Chondrocyte (in vitro differentiated cells): ENCODE measurements at places on chromosomes 2 and 18. TPM values are rescaled to one million over a fixed set of nuclear protein-coding genes. Genes with fewer than 3 reads are reported as not detected.

DNA sequence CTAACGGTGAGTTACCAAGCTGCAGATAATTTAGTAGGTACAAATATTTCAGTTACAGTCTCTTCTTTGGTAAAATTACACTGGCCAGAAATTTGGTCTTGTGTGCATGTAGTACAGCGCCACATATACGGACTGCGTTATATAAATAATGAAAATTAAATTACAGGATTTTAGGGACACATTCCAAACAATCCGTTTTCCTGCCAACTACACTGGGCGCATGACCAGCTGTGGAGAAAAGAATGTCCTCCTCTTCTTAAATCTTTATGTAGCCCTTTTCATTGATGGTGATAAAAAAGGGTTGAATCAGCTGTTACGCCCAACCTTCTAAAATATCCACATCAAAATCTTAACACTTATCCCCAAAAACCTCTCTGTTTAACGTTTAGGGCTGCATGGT is 37.5 kb downstream of the TCF4 start:
- peaks cover 3% of the 10 kb centered on the region for H3K36me3 ChIP-seq
- no peak overlapping the region for H3K4me3 ChIP-seq
- no peak for DNase-seq
- H3K27me3 ChIP-seq: no peaks in the 10 kb centered on the region
- no peak overlapping the region for H3K27ac ChIP-seq

GRCh38 chr18:41870191-41870590 is 84.8 kb upstream of the PIK3C3 start:
- no peak overlapping the region for H3K4me3 ChIP-seq
- peaks cover 16% of the 10 kb centered on the region for H3K4me1 ChIP-seq
- no peaks in the 10 kb centered on the region for H3K27me3 ChIP-seq
- H3K36me3 ChIP-seq: no peaks in the 10 kb centered on the region
- H3K27ac ChIP-seq: no peak overlapping the region
- no peak for DNase-seq

GRCh38 chr2:238930216-238930615 is 82.3 kb downstream of the TWIST2 start:
- peaks cover 11% of the 10 kb centered on the region for H3K4me1 ChIP-seq
- H3K27ac ChIP-seq: no peak overlapping the region
- H3K27me3 ChIP-seq: peaks cover 22% of the 10 kb centered on the region

- no peak for DNase-seq
- H3K36me3 ChIP-seq: no peaks in the 10 kb centered on the region
- peaks cover 29% of the 10 kb centered on the region for H3K4me1 ChIP-seq
- H3K27me3 ChIP-seq: peaks cover 33% of the 10 kb centered on the region
- H3K27ac ChIP-seq: no peak overlapping the region
Measured at GRCh38 chr2:10720306-10720705, 1.1 kb upstream of the ATP6V1C2 start.

DNA sequence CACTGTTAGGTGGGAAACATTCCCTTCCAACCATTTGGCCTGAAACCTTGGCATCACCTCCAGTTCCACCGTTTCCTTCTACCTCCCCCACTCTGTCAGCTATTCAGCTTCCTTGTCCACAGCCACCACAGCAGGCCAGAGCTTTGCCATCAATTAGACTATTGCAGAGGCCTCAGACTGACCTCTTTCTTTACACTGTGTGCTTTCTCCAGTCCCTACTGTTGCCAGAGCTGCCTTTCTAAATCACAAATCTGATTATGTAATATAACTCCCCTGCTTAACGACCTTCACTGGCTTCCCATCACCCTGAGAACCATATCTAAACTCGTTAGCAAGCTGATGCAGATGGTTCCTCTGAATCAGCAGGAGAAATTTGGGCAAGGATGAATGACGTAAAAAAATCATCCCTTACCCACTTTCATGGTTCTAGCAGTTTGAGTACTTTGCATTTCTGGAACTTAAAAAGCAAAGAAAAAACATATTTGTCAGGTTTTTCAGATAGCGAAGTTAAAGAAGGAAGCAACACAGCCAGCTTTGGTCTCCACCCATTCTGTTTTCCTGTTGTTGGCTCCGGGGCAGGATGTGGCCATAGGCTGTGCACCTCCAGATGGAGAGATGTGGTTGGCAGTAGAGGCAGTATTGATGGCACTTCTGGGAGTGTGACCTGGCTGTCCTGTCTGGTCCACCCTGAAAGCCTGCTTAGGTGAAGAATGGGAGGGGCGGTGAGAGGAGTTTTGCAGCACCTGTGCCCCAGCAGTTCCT is 422.1 kb downstream of the PARD3B start:
- no peak overlapping the region for H3K4me3 ChIP-seq
- DNase-seq: no peak
- no peak overlapping the region for H3K27ac ChIP-seq
- no peaks in the 10 kb centered on the region for H3K27me3 ChIP-seq
- H3K36me3 ChIP-seq: no peaks in the 10 kb centered on the region

GRCh38 chr2:23661276-23662050 is 265.5 kb downstream of the ATAD2B start:
- H3K4me1 ChIP-seq: no peaks in the 10 kb centered on the region
- DNase-seq: no peak
- no peaks in the 10 kb centered on the region for H3K27me3 ChIP-seq
- no peak overlapping the region for H3K4me3 ChIP-seq

DNA sequence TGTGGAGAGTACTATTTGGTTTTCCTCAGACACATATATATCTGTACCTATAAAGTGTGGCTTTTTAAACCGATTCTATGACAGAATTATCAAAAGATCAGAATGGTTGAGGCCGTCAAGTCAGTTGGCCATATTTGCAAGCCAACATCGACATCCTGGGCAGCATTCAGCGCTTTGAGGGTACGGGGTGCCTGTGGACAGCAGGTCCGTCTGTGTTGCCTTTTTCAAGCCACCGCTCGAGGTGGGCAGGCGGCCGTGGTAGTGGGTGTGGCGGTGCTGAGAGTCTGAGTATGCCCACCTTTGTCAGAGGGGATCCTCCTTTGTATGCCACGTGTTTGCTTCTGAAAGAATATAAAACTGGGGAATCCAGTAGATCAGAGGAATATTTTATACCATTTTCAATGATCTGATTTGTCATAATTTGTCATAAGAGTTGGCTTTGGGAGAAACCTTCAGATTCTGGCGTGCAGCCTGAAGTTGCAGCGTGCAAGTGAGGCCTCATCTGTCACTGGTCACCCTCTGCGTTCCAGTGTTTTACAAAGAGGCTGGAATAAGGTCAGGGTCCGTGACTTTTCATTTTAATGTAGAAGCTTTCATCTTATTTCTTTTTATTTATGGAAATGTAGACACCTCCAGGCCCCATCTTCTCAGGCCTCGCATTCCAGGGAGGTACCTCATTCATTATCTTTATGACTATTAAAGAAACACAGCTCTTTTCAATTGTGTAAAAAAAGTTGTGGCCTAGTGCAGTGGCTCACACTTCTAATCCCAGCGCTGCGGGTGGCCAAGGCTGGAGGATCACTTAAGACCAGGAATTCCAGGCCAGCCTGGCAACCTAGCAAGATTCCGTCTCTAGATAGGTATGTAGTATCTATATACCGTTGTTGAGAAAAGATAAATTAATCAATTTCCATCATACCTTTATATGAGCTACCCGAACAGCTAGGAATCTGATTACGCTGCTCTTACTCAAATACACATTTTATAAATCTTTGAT is 37.8 kb upstream of the RBM44 start:
- H3K4me3 ChIP-seq: no peak overlapping the region
- no peak overlapping the region for H3K27ac ChIP-seq
- H3K4me1 ChIP-seq: peaks cover 1% of the 10 kb centered on the region
- H3K36me3 ChIP-seq: peaks cover 44% of the 10 kb centered on the region
- no peaks in the 10 kb centered on the region for H3K27me3 ChIP-seq
- no peak for DNase-seq

DNA sequence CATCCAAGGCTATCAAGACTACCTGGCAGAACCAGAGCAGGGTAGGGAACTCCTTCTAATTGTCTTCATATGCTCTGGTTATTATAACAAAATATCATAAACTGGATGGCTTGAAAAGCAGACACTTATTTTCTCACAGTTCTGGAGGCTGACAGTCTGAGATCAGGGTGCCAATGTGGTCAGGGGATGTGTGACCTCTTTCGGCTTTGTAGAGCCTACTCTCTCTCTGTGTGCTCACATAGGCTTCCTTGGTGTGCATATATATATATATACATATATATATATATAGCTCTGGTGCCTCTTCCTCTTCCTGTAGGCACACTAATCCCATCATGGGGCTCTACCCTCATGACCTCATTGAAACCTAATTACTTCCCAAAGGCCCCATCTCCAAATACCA is 101.6 kb downstream of the ARL6IP6 start:
- no peaks in the 10 kb centered on the region for H3K36me3 ChIP-seq
- H3K4me1 ChIP-seq: no peaks in the 10 kb centered on the region
- no peak overlapping the region for H3K4me3 ChIP-seq
- no peak for DNase-seq
- H3K27me3 ChIP-seq: peaks cover 3% of the 10 kb centered on the region
- no peak overlapping the region for H3K27ac ChIP-seq

- H3K4me3 ChIP-seq: no peak overlapping the region
- peaks cover 1% of the 10 kb centered on the region for H3K27me3 ChIP-seq
- no peaks in the 10 kb centered on the region for H3K36me3 ChIP-seq
- no peak for DNase-seq
Measured at GRCh38 chr2:12169721-12170120, 423.3 kb downstream of the LPIN1 start.

- peaks cover 5% of the 10 kb centered on the region for H3K4me1 ChIP-seq
- H3K36me3 ChIP-seq: no peaks in the 10 kb centered on the region
- H3K27me3 ChIP-seq: peaks cover 18% of the 10 kb centered on the region
- H3K27ac ChIP-seq: no peak overlapping the region
- no peak for DNase-seq
Measured at GRCh38 chr2:135005753-135006152, 41.5 kb downstream of the MAP3K19 start.

DNA sequence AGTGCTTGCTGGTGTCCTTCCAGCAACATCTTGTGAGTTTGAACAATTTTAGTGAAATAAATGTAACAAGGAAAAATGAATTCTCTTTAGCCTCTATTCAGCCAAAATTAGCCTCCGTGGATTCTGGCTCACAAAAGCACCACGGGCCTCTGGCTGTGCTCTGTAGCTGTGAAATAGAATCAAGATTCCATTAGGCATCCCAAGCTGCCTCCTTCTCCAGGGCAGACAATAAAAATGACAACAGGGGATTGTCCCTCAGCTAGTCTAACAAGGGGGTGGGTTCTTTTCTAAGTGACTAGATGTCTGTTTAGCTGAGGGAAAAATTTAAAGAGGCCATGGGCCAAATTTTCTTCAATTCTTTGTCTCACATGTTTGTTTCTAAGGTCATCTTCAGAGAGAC is 254.7 kb upstream of the FIGN start:
- no peaks in the 10 kb centered on the region for H3K36me3 ChIP-seq
- H3K4me1 ChIP-seq: no peaks in the 10 kb centered on the region
- no peaks in the 10 kb centered on the region for H3K27me3 ChIP-seq
- no peak overlapping the region for H3K27ac ChIP-seq
- DNase-seq: no peak
- no peak overlapping the region for H3K4me3 ChIP-seq

VWA3B gene
- total RNA-seq: not detected in 3 replicates

COL3A1 gene
- total RNA-seq: 7,827 to 10,007 TPM (median 8,099 TPM) in 3 replicates

TMEM37 gene
- 0.36 to 1.1 TPM (median 0.77 TPM) in 3 replicates for total RNA-seq

GREB1 gene
- 0.52 to 2.2 TPM (median 1.6 TPM) in 3 replicates for total RNA-seq

KCNIP3 gene
- total RNA-seq: 3.1 to 6.0 TPM (median 5.9 TPM) in 3 replicates

TYMS gene
- 24.7 to 49.5 TPM (median 25.1 TPM) in 3 replicates for total RNA-seq

GPR75 gene
- total RNA-seq: 1.1 to 2.4 TPM (median 1.2 TPM) in 3 replicates

ROCK2 gene
- 48.6 to 62.3 TPM (median 61.4 TPM) in 3 replicates for total RNA-seq

COPS7B gene
- 28.0 to 45.6 TPM (median 29.4 TPM) in 3 replicates for total RNA-seq

CYTIP gene
- total RNA-seq: 0.27 to 0.85 TPM in 2 of 3 replicates, not detected in the other
